ENCODE measurements at places on chromosomes 2 and 18.

DNA sequence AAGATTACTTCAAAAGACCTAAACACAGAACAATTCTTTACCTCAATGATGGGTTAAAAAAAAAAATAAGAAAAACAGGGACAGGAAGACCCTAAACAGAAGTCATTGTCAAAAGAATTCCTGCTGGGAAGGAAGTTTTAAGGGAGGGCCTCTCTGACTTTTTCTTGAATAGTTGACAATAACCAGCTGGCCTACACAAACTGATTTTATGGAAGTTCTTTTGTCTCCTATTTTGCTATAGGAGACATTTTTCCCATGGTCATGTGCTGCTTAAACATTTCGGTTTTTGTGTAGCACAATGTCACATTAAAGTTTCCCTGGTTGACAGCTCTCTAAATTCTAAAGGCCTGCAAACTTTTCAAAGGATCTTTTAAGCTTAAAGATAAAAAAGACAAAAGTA, 55.3 kb downstream of the RFTN2 start:
- DNase-seq, result no peak

GRCh38 chr18:37341016-37341415, 224.6 kb downstream of the CELF4 start:
- no peak for DNase-seq

GRCh38 chr2:193088026-193088425, 893.3 kb upstream of the TMEFF2 start:
- no peak for DNase-seq

DNA sequence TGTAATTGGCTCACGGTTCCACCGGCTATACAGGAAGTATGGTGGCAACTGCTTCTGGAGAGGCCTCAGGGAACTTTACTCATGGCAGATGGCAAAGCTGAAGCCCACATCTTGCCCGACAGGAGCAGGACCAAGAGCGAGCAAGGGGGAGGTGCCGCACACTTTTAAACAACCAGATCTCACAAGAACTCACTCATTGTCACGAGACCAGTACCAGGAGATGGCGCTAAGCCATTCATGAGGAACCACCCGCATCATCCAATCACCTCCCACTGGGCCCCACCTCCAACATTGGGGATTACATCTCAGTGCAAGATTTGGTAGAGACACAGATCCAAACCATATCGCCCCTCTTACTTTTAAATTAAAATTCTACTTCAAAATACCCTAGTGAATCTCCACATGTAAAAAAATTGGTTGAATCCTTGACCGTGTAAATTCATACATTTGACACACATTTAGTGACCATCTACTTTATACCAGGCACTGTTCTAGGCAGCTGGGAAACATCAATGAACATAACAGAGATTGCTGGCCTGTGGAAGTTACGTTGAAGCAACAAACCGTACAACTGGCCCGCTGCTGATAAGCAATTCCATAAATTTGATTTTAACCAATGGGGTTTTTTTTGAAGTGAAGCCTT, 87.6 kb downstream of the ALPK2 start:
- peak; percentile 46 for DNase-seq

- no peak for DNase-seq
Measured at GRCh38 chr2:112634153-112634873, 11.4 kb upstream of the SLC20A1 start.

DNA sequence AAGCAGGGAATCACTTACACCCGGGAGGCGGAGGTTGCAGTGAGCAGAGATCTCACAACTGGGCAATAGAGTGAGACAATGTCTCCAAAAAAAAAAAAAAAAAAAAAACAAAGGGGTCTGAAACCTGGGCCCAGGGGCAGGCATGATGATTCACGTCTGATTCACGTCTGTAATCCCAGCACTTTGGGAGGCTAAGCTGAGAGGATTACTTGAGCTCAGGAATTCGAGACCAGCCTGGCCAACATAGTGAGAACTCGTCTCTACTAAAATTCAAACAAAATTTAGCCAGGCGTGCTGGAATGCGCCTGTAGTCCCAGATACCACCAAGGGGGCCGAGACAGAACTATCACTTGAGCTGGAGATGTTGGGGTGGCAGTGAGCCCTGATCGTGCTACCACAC, 30.3 kb downstream of the TEX44 start:
- DNase-seq, result peak; percentile 37

Measured in amniotic epithelial cell (primary cell).